Stimulated activated CD8-positive, alpha-beta memory T cell treated with anti-CD3 and anti-CD28 coated beads, Interleukin-15, amount 100 ng/mL, for 24 hours (primary cell): ENCODE measurements at places on chromosomes 6 and 20.

DNA sequence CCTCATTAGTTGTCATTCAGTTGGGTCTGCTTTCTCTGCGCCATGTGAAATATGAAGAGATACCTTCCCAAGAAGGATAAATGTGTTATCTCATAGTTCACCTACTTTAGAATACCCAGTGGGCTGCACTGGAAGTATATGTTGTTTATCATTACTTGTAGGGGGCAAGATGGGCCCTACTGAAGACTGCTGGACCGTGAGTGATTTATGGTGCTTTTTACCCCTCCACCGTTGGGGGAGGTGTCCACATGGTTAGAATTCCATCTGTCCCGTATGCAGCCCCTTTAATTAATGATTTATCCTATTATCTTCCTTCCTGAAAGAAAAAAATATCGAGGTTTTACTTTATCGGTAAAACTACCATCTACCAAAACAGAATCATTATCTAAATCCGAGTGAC is 97.0 kb downstream of the TSHZ2 start:
- no peak for DNase-seq

GRCh38 chr20:7496394-7496991 is 443.8 kb downstream of the HAO1 start:
- no peak for DNase-seq

GRCh38 chr6:82337688-82338257 is 25.8 kb upstream of the TPBG start:
- no peak for DNase-seq

DNA sequence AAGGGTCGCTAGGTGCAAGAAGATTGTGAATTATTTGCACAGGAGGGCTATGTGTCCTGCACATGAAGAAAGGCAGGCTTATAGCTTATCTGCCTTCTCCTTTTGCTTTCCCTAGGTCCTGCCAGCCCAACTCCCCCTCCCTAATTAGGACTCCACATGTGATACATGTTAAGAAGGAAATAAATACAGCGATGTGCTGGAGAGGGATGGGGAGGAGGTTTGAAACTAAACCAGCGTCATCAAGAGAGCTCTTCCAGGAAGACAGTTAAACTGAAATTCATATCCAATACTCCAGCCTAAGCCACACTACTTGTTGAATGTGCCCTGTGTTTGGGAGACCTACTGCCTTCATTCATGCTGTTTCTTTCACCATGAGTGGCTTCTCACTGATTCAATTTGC is 34.9 kb upstream of the UTRN start:
- DNase-seq = no peak

- DNase-seq = peak; percentile 43
Measured at GRCh38 chr6:63573076-63573898, 1.0 kb downstream of the LOC128125822 start.

GRCh38 chr6:8131265-8131897 is 29.0 kb upstream of the EEF1E1 start:
- no peak for DNase-seq

DNA sequence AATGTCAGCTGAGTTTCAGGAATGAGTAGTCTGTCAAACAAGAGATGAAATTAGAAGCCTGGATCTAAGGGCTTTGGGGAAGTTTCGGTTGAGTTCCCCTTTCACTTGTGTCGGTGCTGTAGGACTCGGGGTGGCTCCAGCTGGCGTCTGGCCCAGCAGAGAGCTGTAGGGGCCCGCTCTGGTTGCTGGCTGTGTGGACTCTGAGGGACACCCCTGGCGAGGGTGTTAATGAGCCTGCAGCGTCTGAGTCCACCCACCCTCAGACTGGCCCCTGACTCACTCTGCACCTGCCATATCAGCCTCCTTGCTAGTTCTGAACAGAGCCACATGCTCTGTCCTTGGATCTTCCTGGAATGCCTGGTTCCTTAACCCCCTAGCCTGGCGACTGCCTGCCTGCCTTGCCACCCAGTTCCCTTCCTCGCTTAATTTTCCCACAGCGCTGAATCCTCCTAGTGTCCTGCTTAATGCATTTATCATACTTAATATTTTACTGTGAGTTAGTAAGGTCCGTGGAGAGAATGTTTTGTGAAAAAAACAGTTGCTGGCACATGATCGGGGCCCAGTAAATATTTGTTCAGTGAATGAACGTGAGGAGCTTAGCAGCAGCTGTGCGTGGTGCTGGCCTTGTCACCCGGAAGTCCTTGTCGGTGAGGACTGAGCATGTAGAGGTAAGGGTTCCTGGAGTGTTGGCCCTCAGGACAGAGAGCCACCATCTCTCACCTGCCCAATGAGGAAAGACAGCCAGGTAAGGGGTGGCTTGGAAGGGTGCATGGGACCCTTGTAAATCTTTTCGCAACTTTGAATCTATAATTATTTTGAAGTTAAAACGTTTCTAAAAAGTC is 1.6 kb downstream of the DNAJC5 start:
- DNase-seq = no peak

DNA sequence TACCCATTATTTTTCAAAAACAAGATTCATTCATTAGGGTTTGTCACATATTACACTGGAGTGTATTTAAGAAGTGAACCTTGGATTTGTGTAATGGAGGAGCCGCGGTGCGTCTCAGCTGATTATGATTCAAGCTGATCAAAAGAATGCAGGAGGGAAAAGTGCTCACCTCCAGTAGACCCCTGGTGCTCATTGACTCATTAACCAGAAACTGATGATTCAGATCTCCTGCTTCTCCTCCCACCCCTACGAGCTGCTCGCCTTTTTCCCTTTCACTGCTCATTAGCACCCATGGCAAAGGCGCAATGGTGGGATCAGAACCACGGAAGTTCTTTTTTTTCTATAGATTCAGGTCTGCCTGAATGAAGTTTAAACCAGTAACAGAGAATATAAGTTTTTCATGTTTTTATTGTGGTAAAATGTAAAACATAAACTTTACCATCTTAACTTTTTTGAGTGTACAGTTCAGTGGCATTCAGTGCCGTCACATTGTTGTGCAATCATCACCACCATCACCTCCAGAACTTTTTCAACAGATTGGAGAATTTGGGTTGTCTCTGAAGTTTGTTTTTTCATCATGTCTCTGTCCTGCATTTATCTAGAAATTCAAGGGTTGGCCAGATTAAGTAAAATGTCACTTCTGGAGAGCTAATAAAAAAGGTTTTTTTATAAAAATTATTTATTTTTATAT is 101.6 kb downstream of the LINC00237 start:
- no peak for DNase-seq

GRCh38 chr6:43790031-43790430 is 20.0 kb downstream of the VEGFA start:
- no peak for DNase-seq

DNA sequence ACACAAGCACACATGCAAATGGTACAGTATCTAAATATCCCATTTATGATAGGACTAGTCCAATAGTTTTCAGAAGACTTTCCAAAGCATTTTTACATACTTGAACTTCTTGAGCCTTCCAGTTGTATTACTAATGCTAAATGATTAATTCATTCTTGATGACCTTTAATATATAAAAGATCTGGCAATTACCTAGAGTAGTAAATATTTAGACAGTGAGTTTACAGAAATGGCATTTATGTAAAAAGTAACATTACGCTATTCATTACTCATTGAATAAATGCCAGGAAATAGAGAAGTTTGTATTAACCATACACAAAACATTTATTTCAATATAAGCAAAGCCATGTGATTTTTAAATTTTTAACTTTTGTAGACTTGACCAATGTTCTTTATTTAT is 158.8 kb downstream of the DST start:
- no peak for DNase-seq

- DNase-seq = no peak
Measured at GRCh38 chr6:116842459-116842858, 13.6 kb upstream of the GPRC6A start.

- DNase-seq = no peak
Measured at GRCh38 chr6:152552616-152553209, 84.4 kb downstream of the SYNE1 start.

DNA sequence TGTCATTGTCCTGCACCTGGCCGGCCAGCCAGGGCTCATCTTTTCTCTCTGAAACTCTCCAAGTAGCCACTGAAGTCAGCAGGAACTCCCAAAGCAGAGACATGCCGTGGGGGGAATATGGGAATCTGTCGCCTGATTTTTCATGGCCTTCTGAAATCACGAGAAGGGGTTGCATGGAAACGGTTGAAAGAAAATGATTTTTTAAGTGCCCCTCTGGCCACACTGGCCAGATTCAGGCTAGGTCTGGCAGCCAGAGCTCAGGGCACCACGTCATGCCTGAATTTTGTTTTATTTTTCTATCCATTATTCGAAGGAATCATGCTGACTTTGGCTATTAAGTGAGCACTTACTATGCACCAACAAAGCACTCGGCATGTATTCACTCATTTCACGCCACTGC is 65.2 kb downstream of the EYA2 start:
- DNase-seq = no peak

GRCh38 chr6:24743944-24744335 is 25.0 kb upstream of the C6orf62 start:
- no peak for DNase-seq

DNA sequence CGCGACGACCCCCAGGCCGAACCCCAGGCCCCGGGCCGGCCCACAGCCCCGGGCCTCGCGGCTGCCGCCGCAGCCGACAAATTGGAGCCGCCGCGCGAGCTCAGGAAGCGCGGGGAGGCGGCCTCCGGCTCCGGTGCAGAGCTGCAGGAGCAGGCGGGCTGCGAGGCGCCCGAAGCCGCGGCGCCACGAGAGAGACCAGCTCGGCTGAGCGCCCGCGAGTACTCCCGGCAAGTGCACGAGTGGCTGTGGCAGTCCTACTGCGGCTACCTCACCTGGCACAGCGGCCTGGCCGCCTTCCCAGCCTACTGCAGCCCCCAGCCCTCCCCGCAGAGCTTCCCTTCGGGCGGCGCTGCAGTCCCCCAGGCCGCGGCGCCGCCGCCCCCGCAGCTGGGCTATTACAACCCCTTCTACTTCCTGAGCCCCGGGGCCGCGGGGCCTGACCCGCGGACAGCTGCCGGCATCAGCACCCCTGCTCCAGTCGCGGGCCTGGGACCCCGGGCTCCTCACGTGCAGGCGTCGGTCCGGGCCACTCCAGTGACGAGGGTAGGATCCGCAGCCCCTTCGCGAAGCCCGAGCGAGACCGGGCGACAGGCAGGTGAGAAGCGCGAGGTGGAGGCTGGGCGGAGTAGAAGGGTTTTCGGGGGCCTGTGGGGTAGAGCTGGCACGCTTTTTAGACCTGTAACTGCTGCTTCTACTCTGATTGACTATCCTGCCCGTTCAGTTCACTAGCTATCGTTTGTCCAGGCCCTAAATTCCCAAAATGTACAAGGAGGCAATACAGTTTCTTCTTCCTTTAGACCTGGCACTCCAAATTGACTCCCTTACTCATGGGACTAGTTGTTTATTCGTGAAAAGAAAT is 654 bp downstream of the FAM8A1 start:
- DNase-seq = peak; percentile 11

GRCh38 chr20:13261460-13262301 is 40.6 kb downstream of the ISM1 start:
- peak; percentile 32 for DNase-seq

DNA sequence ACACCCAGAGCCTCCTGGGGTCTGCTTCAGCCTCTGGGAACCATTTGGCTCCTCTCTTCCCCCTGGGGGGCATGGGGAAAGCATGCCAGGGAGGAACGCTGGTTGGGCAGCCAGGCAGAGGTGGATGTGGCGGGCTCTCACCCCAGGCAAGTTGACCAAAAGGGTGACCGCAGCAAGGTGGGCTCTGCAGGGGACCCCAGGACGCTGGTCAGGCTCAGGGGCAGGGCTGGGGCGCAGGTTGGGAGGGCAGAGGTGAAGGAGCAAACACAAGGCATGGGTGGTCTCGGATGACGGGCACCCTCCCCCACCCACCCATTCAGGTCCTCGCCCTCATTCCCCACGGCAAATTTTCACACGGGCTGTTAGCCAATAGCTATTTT is 30.2 kb upstream of the MRGBP start:
- DNase-seq = no peak

- DNase-seq = no peak
Measured at GRCh38 chr6:147527197-147527596, 18.7 kb downstream of the SAMD5 start.

- DNase-seq = no peak
Measured at GRCh38 chr6:5286780-5287179, 25.5 kb downstream of the FARS2 start.

DNA sequence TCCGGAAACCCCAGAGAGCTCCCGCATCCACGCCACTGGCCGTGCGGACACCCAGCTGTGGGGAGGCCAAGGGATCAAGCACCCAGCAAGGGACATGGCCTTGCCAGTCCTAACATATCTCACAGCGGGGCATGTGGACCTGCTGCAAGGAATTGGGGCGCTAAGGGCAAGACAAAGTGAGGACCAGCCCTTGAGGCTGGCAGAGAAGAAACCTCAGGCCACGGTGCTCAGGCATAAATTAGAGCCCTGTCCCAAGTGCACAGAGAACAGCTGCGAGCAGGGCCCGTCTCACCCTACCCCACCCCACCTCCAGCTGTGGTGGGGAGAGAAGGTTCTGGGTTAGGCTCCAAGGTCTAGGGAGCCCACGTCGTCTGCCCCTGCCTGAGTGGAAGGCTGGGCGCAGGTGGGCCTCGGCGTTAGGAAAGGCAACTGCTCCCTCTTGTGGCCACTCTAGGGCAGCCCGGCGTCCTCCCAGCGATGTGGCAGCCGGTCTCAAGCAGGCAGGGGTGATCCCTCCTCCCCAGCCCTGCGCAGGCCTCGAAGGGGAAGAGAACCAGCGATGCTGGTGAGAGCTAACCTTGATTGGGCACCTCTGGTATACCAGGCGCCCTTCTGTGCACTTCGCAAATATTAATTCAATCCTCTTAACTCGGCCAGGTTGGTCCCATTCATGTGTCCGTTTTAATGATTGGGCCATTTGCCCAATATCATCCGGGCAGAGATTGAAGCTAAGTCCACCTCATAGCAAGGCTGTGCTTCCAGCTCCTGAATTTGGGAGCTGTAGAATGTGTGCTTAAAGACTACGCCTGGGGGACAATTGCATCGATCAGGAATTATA is 235.8 kb downstream of the NFATC2 start:
- peak; percentile 60 for DNase-seq

GRCh38 chr6:80165143-80165542 is 58.7 kb downstream of the BCKDHB start:
- DNase-seq = no peak

- no peak for DNase-seq
Measured at GRCh38 chr6:10633216-10633615, 61.2 kb downstream of the C6orf52 start.

- DNase-seq = no peak
Measured at GRCh38 chr6:108133594-108134179, 32.1 kb upstream of the NR2E1 start.

DNA sequence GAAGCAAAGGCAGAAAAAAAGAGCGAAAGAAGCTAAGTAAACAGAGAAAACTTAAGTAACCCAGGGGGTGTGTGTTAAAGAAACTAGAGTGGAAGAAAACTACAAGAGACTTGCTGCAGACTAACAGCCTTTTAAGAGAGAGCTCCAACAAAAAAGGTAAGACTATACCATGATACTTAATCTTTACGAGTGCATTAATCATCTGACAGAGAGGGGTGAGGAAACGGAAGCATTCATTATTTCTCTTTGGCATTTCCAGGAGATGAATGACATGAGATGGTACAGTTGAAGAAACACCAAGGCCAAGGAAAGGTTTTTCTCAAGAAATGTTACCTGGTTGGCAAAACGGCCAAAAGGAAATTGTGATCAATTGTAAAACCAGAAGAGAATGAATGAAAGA is 906.8 kb downstream of the QKI start:
- DNase-seq = no peak

- DNase-seq = no peak
Measured at GRCh38 chr20:5279661-5280060, 37.1 kb downstream of the PROKR2 start.
